ENCODE measurements at places on chromosomes 6 and 20.

- DNase-seq, result no peak
These were observed 4.4 kb upstream of the RAET1L start for GRCh38 chr6:150029749-150030148.

DNA sequence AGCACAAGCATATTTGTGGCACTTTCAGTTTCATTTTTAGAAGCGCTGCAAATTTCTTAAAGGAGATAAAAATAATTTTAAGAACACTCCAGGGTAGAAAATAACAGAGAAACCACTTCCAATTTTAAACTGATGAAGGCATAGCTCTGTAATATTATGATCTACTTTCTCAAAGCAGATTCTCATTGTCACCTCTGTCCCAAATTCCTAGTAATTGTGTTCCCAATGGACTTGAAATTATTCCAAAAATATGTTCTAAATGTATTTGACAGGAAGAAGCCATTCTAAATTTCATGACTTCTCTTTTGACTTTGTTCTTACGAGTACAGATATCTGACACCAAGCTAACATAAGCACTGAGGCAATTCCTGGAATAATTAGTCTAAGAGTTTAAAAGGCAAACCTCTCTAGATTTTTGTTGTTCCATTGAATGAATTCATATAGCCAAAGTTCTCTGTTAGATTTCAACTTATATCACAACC lies 140.2 kb upstream of the CARMIL1 start:
- DNase-seq, result no peak

DNA sequence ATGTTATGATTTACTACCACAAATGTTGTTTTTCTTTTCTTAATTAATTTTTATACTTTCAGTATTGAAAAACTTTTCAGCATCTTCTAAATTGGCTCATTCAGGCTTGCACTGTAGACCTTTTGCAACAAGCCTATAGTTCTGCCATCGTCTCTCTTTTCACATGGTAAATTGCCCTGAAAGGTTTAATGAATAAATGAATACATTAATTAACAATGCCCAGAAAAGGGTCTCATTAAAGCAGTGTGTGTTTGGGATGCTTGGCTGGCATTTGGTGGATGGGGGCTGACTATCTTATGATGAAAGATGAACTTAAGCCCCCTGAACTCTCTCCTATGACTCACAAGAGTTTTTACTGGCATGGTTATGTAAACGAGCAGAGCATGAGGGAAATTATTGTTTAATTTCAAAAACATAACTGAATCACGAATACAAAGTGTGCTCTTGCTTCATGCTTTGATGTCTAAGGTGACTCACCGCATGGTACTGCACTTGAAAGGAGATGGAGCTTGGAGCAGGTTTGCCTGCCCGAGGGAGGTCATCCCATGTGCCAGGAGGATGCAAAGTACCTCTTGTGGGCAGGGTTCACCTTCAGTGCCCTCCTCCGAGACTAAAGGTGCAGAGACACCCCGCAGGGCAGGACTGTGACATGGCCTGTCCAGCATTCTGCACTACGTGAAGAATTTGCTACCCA lies 13.8 kb upstream of the PCK1 start:
- no peak for DNase-seq

GRCh38 chr20:32474967-32475811 lies 109.9 kb downstream of the NOL4L start:
- no peak for DNase-seq

DNA sequence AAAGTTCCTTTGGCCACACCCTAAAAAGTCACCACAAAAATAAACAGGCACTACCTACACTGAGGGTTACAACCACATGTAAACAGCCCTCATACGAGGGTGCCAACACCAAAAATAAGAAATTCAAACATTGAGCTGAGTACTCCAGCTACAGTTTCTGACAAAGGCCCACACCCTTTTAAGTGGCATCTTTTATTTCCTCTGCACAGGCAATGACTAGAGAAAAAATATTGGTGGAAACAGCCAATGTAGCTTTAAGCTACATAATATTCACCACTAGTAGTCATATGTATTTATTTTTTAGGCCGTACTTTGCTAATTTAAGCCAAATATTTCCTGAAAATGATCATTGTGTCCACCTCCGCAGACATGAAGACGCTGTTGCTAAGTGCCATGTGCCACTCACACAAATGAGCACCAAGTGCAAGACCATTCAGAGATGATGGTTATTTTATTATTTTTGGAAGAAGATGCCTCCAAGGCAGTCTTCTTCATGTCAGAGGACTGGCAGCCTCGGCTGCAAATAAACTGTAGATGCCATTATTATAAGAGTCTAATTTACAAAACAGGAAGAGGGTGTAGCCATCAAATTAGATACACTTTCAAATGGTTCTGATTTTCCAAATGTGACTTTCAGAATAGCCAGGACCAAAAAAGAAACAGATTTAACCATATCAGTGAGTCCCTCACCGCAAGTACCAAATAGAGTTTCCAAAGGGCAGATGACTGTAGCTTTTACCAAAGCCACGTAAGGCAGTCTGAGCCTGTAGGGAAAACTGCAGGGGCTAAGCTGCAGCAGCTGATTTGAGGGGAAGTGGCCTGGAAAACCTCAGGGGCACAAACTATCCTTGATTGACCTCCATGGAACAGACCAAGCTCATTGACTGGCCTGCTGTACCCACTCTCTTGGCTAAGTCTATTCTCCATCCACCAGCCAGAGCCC lies 13.4 kb downstream of the CYP24A1 start:
- DNase-seq, result no peak

DNA sequence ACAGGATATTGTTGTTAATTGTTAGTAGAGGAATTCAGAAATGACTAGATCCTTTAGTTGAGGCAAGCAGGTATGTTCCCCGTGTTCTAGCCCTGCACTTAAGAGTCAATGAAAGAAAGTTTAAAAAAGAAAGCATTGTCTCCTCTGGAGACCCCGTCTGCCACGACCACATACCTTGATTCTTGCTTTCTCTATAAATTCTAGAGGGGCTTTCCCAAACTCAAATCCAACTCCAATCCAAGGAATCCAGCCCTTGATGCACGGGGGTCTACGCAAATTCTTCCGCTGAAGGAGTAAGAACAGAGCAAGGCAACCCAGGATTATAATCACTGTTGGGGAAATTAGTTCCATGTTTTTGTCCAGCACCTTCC lies 401 bp downstream of the CYP39A1 start:
- DNase-seq, result no peak
